ENCODE measurements at places on chromosomes 7 and 10.
A peak's percentile ranks its signal among the peaks of the same experiment; 100 is the strongest.

GRCh38 chr7:145845345-145845744 lies 271.3 kb upstream of the CNTNAP2 start:
- DNase-seq, result no peak

DNA sequence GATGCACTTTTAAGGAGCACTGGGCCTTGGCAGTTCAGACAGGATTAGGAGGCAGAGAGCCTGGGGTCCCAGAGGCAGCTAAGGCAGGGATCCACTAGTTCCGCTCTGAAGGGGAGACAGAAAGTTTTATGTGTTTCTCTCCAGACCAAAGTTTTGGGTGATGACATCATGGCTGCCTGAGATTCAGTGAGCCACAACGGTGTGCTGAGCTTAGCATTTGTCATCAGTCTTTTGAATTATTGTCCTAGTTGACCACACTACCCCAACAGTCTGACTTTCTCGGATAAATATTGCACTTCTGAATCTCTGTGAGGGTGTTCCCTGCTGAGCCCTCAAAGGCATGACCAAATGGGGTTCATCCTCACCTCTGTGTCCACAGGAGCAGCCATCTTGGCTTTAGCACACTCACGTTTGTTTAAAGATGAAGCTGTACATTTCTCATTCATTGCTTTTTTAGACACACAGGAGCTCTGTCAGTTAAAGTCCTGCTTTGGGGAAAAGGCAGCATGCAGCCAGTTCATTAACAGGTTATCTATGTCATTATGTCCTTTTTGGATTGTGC lies 297.7 kb upstream of the LRGUK start:
- DNase-seq, result no peak

DNA sequence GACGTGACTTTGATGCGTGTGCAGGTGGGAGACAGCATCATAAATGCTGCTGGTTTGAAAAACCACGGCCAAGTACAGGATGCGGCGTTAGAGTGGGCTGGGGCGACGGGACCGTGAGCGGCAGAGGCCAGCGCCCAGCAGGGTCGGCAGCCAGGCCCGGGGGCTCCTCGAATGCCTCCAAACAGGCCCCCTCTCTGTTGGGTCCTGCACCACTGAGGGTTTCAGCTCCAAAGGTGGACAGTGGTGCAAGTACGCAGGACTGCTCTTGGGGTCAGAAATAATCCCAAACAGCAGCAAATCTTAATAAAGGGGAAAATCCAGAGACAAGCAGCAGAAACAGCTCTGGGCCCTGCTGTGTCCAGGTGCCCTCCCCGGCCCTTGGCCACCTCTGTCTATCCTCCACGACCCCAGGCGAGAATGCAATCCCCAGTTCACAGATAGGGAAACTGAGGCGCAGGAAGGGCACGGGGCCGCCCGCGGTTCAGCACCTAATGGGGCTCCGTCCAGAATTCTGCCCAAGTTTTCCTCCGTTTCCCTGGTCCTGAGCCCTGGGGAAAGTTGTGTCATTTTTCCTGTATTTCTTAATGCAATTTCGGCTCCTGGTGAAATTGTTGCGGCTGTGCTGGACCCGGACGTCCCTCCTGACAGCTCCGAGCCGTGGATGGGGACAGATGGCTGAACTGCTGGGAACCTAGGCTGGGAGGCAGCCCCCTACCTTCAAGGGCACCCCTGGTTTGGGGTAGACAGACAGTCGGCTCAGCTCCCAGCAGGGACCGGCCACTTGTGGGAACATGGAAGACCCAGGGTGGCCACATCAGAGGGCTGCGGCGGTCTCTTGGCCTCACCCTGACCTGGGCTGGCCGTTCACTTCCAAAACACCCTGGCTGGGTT lies 97.4 kb downstream of the FOXL3 start:
- no peak for DNase-seq

DNA sequence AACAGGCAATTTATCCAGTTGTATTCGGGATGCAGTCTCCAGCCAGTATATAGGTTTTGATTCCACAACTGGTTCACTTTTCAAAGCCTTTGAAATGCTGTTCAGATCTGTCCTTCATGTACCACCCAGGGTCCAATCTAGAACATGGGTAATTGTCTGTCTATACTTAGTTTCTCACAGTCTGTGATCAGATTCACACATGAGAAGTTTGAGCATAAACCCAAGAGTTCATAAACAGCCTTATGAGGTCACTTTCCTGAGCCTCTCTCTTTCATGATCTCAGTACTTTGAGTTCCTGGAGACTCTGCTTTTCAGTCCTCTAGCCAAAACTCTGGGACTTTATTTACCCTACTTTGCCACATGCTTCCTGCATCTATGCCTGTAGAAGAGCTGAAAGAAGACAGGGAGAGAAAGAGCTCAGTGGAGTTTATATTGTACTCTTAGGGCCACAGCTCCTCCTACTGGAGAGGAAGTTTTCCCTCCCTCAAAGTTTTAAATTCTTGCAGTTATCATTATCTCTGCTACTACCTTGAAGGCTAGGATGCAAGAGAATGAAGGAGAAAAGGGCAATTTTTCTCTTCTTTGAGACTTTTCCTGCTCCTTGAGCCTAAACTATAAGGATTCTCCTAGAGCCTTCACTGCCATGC lies 172.0 kb downstream of the ZEB1 start:
- no peak for DNase-seq

DNA sequence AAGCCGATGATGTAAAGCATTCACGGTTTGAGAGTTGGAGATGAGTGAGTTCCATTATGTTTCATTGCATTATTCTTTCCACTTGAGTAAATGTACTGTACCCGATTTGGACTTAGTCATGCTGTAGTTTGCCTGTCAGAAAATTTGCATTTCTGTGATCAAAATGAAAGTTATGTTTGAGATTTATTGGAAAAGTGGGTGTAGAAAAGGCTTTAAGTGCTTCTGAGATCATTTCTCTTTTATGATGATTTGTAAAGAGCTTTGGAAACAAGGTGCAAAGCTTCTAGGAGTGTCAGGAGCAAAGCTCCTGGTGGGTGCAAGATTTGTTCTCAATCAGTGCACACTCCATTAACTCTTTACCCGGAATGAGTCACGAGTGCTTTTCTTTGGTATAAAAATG lies 204.1 kb upstream of the POM121L12 start:
- peak; percentile 82 for DNase-seq

Data from DMS79 (cell line).